ENCODE measurements at places on chromosomes 13 and 19. TPM values are rescaled to one million over a fixed set of nuclear protein-coding genes. Genes with fewer than 3 reads are reported as not detected.
A peak's percentile ranks its signal among the peaks of the same experiment; 100 is the strongest.

Gene RAB3A
- 26.7 TPM for total RNA-seq

Gene CRLF1
- total RNA-seq: 20.6 TPM

Gene ZNF44
- total RNA-seq: 8.6 TPM

DNA sequence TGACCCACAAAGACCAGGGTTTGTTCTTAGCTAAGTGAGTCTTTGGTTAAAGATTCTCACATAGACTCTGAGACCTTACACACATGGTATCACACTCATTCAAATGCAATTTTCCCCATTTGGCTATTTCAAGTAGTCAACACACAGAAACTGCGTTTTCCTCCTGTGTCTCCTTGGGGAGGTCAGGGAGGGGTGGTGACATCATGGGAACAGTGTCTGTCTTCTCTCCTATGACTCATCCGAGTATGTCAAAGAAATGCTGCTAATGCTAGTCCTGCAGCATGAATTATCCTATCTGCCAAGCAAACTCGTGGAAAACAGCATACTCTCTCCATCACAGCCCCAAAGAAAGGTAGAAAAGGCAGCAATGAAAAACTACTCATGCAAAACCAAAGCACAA is 100.2 kb downstream of the ENOX1 start:
- DNase-seq: peak; percentile 57

GRCh38 chr13:111467111-111467890 is 146.9 kb downstream of the TEX29 start:
- DNase-seq: no peak

All from Right ventricle myocardium superior (tissue), 1 donor.